ENCODE measurements at places on chromosomes 7 and 10.

- no peak for DNase-seq
Measured at GRCh38 chr7:155002411-155003091, 373 bp downstream of the PAXIP1 start.

GRCh38 chr7:44982535-44982923 is 3.7 kb upstream of the MYO1G start:
- no peak for DNase-seq

DNA sequence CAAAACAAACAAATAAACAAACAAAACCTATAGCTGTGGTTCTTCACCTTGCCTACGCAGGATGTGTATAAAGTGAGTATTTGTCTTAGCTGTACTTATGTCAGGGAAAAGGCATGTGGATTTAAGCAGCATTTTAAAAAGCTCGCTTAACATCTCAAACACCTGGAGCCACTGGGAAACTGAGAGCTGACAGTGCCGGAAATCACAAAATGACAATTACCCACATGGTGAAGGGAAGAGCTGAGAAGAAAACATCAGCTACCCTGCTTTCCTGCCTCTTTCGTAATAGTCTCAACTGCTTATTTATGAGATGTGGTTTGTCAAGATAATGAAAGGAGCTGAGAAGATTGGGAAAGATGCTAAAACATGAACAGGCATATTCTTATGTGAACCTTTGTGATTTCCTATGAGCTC is 31.1 kb upstream of the MSMB start:
- no peak for DNase-seq

DNA sequence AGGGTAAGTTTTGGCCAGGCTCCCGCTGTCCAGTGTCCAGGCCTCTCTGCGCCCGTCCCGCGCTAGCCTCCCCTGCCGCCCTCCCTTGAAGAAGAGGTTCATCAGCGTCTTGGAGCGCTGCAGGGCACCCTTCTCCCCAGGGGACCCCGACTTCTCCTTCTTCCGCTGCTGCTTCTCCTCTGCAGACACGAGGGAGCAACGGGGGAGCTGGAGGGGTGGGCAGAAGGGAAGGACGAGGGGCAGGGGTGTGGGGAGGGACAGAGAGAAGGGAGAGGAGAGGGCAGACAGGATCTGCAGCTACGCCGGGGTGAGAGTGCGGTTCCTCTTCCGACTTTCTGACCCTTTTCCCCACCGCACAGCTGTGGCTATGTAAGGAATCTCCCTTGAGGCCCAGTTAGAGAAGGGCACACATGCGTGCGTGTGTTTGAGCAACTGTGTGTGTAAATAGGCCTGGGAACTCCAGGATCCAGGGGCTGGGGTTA is 12.8 kb downstream of the PDZD7 start:
- DNase-seq = no peak

DNA sequence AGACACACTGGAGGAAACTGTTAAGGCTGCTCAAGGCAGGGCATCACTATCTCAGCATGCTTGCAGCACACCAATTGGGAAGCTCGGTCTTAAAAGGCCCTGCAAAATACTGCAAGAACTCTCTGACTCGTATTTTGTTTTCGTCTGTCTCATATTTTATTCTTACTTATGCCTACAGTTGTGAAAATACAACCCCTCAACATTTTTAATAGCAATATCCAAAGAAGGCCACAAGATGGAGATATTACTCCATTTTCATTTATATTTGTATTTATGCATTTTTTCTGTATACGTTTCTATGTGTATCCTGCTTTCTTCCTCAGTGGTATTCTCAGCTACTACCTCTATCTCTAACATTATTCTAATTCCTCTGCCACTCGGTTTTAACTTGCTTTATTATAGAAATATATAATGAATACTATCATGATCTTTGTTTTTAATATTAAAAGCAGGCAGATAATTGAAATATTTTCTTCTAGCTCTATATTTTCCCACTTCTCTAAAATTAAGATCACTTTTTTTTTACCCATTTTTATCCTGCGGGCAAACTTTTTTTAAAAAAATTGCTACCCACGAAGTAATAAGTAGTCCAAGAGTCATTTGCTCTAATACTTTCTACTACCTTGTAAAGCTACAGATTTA is 10.0 kb downstream of the DNAJC1 start:
- no peak for DNase-seq

GRCh38 chr10:22246680-22247391 is 29.0 kb upstream of the EBLN1 start:
- DNase-seq = peak; percentile 42

Data from CD8-positive, alpha-beta T cell (primary cell).